ENCODE measurements at places on chromosomes 5 and 9. TPM values are rescaled to one million over a fixed set of nuclear protein-coding genes. Genes with fewer than 3 reads are reported as not detected.
A peak's percentile ranks its signal among the peaks of the same experiment; 100 is the strongest.

- DNase-seq: peak; percentile 66
These were observed at the start of gene PARP8 for GRCh38 chr5:50666261-50667022. Gene PARP8 (plus strand): TSS chr5:50666637. CDS start chr5:50667096, 459 bp downstream.

Gene VDAC1
- 143 TPM for polyA plus RNA-seq

GRCh38 chr9:134597957-134598883, 43.4 kb upstream of the COL5A1 start:
- no peak for DNase-seq

GRCh38 chr5:14458414-14458813, 123.2 kb upstream of the OTULINL start:
- DNase-seq: no peak

GRCh38 chr5:1835431-1835830, 34.2 kb downstream of the NDUFS6 start:
- DNase-seq: no peak

- no peak for DNase-seq
These were observed 37.4 kb upstream of the FCN1 start for GRCh38 chr9:134955156-134955555.

Gene PRELID1
- polyA plus RNA-seq: 103 TPM

Gene TUSC1
- polyA plus RNA-seq: 17.2 TPM
